ENCODE measurements at places on chromosomes 11 and 22. TPM values are rescaled to one million over a fixed set of nuclear protein-coding genes. Genes with fewer than 3 reads are reported as not detected.

FAM118B gene
- 20.3 TPM for total RNA-seq

NUDT22 gene
- 12.4 TPM for total RNA-seq

UPK3A gene
- total RNA-seq, result not detected

MOGAT2 gene
- total RNA-seq, result 0.27 TPM

APOL5 gene
- not detected for total RNA-seq

PAMR1 gene
- total RNA-seq, result 2.4 TPM

SLC17A6 gene
- 15.8 TPM for total RNA-seq

PC gene
- total RNA-seq, result 14.2 TPM

CHEK1 gene
- total RNA-seq, result 25.7 TPM

LRRN4CL gene
- 0.91 TPM for total RNA-seq

LPXN gene
- 4.5 TPM for total RNA-seq

OR51E2 gene
- total RNA-seq, result 0.18 TPM

CRELD2 gene
- total RNA-seq, result 13.8 TPM

PRMT3 gene
- total RNA-seq, result 21.2 TPM

MRPL17 gene
- total RNA-seq, result 17.5 TPM

OR51B4 gene
- 0.36 TPM for total RNA-seq

MISFA gene
- total RNA-seq, result 5.8 TPM

GLB1L2 gene
- 2.8 TPM for total RNA-seq

ISX gene
- total RNA-seq, result not detected
